ENCODE measurements at places on chromosomes 11 and 22. TPM values are rescaled to one million over a fixed set of nuclear protein-coding genes. Genes with fewer than 3 reads are reported as not detected.

Gene UBQLN3
- not detected for total RNA-seq

Gene INS
- total RNA-seq = not detected

Gene MMP1
- total RNA-seq = 53.2 TPM

Gene SCN2B
- not detected for total RNA-seq

Gene TMEM191B
- total RNA-seq = not detected
